ENCODE measurements at places on chromosomes 1 and 21.
A peak's percentile ranks its signal among the peaks of the same experiment; 100 is the strongest.

- DNase-seq, result peak; percentile 21
Measured at GRCh38 chr1:234154320-234155251, 218.7 kb upstream of the COA6 start.

GRCh38 chr1:55073187-55073916 is 34.0 kb downstream of the PCSK9 start:
- no peak for DNase-seq

- no peak for DNase-seq
Measured at GRCh38 chr21:39120876-39121599, 62.2 kb downstream of the PSMG1 start.

DNA sequence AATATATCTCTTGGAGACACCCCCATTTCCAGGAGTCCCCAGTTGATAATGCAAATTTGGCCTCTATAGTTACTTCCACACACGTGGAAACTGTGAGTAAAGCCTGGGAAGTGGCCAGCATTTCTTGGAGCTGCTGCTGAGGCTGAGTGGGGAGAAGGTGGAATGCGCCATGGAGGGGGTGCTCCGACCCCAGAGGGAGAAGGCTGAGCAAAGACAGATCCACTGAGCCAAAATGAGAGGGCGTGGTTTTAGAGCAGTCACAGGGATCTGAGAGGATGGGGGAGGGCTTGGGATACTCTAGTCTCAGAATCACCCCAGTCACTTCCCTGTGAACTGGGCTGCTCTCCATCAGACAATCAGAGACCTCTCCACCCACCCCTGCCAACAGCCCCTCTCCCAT is 38.7 kb downstream of the TRIM62 start:
- DNase-seq, result no peak

- peak; percentile 15 for DNase-seq
Measured at GRCh38 chr21:25457411-25457810, 149.9 kb downstream of the MRPL39 start.

- no peak for DNase-seq
Measured at GRCh38 chr1:209483691-209484090, 99.8 kb upstream of the CAMK1G start.

- no peak for DNase-seq
Measured at GRCh38 chr1:192461684-192462083, 113.9 kb upstream of the RGS1 start.

DNA sequence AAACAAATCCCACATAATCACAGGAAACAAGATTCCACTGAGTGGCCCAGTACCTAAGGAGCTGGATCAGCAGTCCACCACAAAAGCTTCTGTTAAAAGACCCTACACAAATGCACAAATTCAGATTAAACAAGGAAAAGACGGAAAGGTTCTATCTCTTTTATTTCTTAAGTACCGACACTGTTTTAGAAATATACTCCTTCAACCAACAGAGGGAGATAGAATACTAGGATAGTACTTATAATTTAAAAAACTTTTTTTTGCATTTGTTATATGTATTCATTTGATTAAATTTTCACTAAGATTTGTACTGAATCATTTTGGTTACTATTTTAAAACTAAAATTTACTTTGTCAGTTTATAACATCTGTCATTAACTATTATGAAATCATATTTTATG is 12.5 kb downstream of the CDC7 start:
- no peak for DNase-seq

GRCh38 chr1:56435434-56436262 is 143.7 kb downstream of the PLPP3 start:
- no peak for DNase-seq

GRCh38 chr1:119768778-119769177 is at the start of gene HMGCS2:
TSS of gene HMGCS2 (minus strand) at chr1:119768905. CDS start at chr1:119768844, 61 bp downstream.
- peak; percentile 57 for DNase-seq

DNA sequence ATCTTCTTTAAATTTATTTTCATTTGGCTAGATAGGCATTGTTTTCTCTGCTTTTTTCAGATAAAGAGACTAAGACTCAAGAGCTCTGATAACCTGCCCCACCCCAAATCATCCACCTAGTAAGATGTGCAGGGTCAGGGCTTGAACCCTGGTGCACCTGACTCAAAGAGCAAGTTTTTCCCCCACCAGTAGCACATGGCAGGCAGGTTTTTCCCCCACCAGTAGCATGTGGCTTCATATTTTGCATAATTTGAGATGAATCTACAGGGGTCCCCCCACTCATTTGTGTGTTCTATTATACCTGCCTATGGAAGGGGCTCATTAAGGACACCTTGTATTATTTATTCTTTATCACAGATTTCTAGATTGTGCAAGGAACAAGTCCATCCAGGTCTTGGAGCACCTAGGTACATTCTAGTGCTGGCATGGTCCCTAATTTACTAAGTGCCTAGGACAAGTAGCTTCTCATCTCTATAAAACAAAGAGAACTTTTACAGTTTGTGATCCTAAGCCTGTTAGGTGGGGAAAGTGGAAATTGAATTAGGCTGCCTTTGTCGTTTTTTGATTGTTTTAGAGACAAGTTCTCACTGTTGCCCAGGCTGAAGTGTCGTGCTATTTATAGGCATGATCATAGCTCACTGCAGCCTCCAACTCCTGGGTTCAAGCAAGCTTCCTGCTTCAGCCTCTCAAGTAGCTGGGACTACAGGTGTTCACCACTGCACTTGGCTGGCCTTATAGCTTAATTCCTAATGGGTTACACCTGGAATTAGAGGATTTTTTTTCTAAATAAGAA is 13.2 kb upstream of the CTSE start:
- DNase-seq, result no peak

- no peak for DNase-seq
Measured at GRCh38 chr1:8922962-8923361, 22.7 kb upstream of the CA6 start.

GRCh38 chr1:152000964-152001630 is 7.4 kb upstream of the S100A10 start:
- no peak for DNase-seq

- no peak for DNase-seq
Measured at GRCh38 chr1:37721565-37721964, 29.2 kb downstream of the CDCA8 start.

GRCh38 chr1:38129971-38130370 is 83.4 kb upstream of the POU3F1 start:
- DNase-seq, result no peak

GRCh38 chr1:23798662-23799142 is 1.9 kb downstream of the GALE start:
- DNase-seq, result no peak

DNA sequence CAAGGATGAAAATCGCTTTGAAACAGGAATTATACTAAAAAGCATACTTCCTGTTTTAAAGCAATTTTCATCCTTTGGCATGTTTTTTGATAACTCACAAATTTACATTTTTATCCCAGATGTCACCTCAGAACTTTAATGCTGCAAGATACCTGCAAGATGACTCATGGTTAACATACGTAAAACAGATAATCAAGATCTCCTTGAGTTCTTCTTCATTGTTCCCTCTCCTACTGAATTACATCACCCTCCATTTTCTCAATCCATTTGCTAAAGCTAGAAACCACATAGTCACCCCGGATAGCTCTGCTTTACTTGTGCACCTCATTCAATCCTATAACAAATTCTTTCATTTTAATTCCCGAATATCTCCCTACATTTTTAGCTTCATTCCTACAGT is 1114.2 kb downstream of the PLA2G4A start:
- DNase-seq, result no peak

Data from large intestine (tissue), 12 donors.